ENCODE measurements at places on chromosomes 2 and 18. TPM values are rescaled to one million over a fixed set of nuclear protein-coding genes. Genes with fewer than 3 reads are reported as not detected.

- DNase-seq: no peak
These were observed 489.1 kb downstream of the ZEB2 start for GRCh38 chr2:144030791-144031190.

- DNase-seq: peak; percentile 60
These were observed 19.0 kb downstream of the INO80C start for GRCh38 chr18:35478520-35479435.

ITGA4 gene
- total RNA-seq: 3.5 TPM

GRCh38 chr2:140247451-140248195 is 1467.4 kb upstream of the NXPH2 start:
- DNase-seq: no peak

HPCAL1 gene
- total RNA-seq: 49.9 TPM

DNA sequence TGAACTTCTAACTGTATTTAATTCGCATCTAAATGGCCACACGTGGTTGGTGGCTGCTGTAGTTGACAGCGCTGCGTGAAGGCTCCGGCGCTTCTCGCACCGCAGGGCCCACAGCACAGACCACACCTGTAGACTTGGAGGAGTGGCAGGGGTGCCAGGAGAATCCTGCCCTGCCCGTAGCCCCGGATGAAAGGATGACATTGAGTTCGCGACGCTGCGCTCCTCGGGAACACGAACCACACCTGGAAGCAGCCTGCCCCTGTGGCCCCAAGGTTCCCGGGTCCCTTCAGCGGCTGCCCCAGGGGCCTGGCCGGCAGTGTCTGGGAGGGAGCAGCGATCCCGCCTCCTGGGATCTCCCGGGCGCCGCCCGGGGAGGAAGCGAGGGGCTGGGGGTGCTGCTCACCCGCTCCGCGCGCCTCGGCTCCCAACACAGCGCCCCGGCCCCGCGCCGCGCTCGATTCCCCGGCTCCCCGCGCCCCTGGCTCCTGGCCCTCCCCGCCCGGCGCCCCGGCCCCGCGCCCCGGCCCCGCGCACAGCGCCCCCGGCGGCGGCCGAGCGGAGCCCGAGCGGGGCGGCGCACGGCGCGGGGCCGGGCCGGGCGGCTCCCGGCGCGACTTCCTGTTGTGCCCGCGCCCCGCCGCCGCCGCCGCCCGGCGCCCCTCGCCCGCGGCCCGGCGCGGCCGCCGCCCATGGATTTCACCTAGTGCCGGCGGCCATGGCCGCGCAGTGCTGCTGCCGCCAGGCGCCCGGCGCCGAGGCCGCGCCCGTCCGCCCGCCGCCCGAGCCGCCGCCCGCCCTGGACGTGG is at the start of gene RNPEPL1:
Gene RNPEPL1 (plus strand): TSS at position 613 of the 806 bp plus-strand sequence. CDS start 103 bp downstream, at position 716.
- peak; percentile 39 for DNase-seq

DNA sequence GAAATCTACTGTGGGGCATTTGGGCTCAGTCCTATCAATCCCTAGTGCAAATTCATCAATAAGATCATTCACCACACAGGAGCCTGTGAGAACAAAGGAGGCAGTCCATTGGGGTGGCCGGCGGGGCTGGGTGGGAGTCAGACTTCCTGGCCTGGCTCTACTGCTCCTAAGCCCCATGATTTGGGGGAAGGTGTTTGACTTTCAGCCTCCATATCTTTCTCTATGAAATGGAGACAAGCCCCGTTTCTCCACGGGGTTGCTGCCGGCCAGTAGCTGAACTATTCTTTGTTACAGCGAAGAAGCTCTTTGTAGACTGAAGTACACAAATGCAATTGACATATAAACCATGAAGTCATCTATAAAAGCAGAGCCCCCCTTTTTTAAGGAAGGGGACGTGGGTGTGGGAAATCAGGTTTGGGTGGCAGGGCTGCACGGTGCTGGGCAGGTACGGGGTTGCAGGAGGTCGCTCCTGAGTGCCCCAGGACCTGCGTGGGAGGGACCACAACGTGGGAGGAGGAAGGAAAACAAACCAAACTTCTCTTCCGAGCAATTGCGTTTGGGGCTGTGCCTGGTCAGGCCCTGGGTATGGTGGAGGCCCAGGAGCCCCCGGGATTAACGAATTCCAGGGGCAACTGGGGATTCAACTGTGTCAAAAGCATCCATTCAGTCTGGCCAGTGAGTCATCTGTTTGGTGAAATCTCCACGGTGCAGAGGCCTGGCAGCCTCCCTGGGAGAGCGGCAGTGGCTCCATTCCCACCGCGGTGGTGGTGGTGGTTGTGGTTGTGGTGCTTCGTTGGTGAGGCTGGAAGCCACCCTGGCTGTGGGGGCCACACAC is 18.2 kb downstream of the FBLN7 start:
- DNase-seq: no peak

DNA sequence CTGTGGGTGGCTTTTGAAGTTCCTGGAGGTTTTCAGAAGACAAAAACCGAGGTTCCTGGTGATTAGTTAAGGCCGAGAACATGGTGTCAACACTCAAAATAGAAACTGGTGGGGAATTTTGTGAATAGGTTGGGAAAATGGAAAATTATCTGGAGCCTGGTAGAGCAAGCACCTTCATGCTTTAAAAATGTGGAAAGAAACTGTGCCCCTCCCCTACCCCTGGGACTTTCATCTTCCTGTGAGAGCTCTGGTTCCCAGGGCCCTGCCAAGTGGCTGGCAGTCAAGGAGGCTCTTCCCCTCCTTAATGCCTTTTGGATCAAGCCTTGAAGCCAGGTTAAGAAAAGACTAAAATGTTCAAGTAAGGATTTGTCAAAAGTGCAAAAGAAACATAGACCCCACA is 1.9 kb upstream of the CRACDL start:
- DNase-seq: no peak

DNA sequence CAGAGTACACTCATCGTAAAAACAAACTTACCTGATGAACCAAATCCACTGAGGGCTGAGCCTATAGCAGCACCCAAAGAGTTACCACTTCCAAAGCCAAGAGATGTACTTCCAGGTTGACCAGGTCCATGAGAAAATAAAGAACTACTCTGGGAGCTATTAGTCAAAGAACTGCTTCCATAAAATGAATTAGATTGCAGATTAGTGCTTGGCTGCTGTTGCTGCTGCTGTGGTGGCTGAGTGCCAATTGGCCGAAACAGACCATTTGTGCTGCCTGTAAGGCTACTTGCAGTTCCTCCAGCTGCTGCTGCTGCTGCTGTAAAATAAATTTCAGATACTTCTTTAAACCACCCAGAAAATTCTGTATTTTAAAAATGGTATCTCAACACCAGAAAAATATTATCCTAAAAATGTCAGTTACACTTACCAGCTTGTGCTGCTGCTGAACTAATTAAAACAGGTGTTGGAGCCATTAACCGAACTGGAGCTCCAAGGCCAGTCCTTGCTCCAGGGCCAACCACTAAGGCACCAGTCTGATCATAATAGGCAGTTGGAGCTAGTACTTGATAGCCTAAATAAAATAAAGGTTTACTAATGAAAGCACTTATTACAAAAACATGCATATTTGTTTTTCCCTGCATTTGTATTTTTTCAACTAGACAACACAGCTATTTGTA is 58.1 kb upstream of the SDC1 start:
- peak; percentile 83 for DNase-seq

- DNase-seq: no peak
These were observed 141.9 kb downstream of the LCLAT1 start for GRCh38 chr2:30588994-30589393.

DNA sequence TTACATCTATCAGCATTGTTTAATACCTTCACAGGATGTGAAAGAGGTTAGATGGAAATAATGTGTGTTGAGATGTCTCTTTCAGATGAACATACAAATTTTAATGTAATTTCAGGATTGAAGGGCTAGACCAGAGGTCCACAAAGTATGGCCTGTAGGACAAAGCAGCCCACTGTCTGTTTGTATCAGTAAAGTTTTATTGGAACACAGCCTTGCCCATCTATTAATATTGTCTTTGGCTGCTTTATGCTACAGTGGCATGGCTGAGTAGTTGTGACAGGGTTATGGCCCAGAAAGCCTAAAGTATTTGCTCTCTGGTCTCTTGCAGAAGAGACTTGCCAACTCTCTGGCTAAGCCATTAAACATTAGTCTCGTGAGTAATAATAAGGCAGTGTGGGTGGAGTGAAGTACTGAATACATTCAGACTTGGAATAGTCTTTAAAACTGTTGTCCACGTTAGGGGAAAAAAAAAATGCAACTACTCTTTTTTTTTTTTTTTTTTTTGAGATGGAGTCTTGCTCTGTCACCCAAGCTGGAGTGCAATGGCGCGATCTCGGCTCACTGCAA is 74.5 kb upstream of the NOSTRIN start:
- DNase-seq: no peak

- no peak for DNase-seq
These were observed 36.8 kb upstream of the NCOA1 start for GRCh38 chr2:24454294-24454693.

DNA sequence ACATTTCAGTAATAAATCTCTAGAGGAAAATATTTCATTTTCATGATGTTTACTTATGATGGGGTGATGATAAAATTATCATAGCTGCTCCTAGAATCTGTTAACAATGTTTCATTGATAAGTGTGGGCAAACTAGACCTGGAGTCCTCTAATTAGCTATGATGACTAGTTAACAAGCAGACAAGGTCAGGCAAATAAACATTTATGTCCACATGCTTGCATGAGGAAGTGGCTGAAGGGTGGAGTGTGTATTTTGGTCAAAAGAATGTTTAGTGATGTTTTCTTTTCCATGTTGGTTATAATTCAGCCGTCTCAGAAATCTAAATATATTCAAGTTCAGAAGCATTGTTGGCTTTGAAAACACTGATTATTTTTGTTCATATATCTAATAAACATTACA is 99.9 kb upstream of the FN1 start:
- no peak for DNase-seq

DNA sequence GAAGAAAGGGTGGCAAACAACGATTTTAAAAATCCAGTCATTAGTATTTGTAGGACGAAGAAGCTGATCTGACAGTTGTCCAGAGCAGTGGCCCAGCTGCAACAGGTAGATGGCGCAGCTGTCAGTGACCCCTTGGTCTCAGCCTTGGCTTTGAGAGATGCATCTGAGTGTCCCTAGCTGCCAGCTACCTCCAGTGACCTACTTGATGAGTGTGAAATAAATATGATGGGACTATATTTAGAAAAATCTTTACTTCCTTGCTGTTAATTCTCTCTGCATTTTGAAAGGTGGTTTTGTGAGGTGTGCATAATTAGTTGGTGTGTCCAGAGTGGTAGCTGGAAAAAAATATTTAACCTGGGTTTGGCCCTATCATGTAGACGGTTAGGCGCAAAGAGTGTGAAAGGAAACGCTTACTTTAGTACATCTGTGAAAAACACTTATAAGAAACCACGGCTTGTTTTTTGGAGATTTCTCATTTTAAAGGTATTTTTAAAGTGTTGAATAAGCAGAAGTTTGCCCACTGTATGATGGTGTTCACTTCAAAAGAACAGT is 963 bp downstream of the INPP1 start:
- peak; percentile 88 for DNase-seq

C2orf72 gene
- total RNA-seq: 0.11 TPM

DNA sequence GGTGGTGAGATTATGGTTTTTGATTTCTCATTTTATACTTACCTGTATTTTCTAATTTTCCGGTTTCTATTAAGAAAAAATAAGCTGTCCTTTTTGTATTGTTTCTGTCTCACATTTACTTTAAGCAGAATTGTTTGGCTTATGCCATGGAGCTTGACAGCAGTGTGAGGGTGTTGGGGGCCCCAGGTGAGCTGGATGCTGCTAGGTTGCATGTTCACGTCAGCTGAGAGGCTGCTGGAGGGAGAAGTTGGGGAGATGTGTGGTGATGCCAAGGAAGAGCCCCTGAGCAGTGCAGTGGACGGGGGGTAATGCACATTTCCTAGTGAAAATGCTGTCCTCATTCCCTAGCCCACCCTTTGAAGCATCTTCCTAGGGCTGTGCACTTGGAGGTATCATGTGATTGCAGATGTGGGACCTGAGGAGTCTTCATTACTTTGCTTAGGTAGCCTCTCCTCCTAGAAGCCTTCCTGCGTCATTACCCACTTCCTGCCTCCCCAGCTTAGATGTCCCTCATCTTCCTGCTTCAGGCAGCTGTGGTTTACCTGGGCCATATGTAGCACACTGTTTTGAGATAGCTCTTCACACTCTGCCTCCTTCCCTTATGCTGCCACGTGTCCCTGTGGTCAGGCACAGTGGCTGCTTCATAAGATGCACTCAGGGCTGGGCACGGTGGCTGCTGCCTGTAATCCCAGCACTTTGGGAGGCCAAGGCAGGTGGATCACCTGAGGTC is 16.2 kb downstream of the ATG16L1 start:
- DNase-seq: no peak

GRCh38 chr2:97900806-97901205 is 94.9 kb downstream of the TMEM131 start:
- no peak for DNase-seq

DNA sequence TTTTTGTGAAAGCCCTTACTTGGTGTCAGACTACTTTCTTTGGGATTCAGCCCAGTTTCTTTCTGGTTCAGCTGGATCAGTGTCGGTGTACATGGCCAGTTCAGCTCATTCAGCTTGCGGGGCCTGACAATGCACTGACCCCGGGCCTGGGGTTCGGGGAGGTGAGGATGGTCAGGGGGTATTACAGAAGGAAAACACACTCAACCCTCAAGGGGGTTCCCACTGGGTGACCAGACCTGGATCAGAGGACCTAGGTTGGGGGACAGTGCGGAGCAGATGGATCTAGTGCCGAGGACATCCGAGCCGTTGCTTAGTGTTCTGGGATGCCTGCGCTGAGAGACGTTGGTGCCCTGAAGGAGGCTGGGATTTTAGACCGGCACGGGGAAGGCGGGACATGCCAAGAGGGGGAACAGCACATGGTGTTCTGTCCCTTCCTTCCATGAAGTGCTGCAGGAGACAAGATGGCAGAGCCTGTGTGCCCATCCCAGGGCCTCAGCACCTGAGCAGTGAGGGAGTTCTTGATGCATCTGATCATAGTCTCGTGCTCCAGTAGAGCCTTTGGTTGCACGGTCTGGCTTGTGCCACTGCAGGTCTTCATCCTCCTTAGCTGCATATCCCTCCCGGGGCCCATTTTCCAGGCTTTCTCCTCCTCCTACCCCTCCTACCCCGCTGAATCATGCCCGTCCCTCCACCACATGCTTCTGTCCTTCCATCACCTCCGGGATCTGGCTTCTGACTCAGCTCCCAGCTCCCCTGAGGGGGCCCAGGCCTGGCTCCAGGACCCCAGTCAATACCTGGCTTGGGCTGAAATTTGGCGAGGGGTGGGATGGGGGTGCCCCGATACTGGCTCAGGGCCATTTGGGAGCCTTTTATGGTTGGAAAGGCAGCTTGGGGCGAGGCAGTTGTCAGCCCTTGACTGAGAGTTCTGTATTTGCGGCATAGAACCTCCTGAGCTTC is 18.0 kb downstream of the SPEG start:
- DNase-seq: peak; percentile 70

DNA sequence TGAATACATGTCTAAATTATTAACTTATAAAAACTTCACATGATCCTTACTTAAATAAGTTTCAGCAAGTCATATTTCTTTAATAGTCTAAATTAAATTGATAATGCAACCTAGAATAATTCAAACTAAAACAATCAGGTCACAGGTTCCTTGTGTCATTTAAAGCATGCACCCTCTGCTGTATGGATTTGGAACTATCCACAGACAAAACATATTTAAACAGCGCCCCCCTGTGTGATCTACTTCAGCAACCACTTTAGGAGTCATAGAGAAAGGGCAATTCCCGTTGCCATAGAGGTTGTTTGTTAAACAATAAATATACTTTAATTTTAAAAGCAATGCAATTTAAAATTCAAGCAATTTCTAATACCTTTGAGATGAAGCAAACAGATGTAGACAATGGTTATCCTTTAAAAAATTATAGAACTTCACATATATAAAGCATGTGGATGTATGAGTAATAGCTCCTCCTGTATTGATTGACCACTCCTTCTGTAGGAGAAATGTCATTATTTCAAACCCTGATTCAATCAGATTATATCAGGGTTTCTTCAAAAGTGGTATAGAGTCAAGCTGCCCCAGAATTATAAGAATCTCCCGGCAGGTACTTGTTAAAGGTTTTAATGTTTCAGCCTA is 21.2 kb downstream of the GRB14 start:
- DNase-seq: peak; percentile 55
